ENCODE measurements at places on chromosomes 7 and 10. TPM values are rescaled to one million over a fixed set of nuclear protein-coding genes. Genes with fewer than 3 reads are reported as not detected.

- DNase-seq, result peak; percentile 70
Observed at GRCh38 chr10:102009801-102010425, 46.1 kb downstream of the ARMH3 start.

The ERV3-1 gene
- total RNA-seq, result 75.7 TPM

The ITGB8 gene
- 111 TPM for total RNA-seq

The PNPLA8 gene
- total RNA-seq, result 30.1 TPM

The C10orf90 gene
- 10.3 TPM for total RNA-seq

DNA sequence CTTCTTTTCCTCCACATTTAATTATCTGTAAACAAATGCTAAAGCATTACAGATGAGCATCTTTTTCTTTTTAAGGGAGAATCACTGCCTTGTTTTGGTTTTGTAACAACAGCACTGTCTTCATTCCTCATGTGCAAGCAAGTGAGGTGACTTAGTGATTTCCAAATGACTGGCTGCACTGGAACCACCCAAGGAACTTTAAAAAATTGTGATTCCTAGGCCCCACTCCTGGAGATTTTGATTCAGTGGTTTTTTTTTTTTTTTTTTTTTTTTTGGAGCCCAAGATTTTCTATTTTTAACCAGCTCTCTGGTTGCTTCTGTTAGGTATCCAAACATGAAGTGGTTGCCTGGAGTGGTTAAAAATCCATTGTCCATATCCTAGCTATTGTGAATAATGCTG lies 176.2 kb downstream of the LRMDA start:
- DNase-seq, result no peak

GRCh38 chr7:15087771-15088170 lies 185.2 kb upstream of the DGKB start:
- no peak for DNase-seq

DNA sequence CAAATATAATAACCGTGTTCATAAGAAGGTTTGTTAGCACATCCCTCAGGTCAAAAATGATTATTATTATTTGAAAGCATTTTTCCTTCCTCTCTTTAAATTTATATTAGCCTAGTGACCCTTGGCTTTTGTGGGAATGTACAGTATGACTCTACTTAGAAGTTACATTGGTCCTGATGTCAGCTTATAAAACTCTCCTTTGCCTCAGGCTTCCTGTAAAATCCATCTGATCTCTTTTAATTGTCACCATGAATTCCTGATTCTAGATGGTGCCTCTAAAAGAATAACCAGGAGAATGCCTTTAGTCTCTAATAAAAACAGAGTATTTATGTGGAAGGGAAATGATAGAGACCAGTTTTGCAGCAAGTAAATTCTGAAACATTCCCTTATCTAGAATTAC lies 1134.4 kb downstream of the XPNPEP1 start:
- DNase-seq, result no peak
